Anterior cingulate cortex (tissue), 58 donors: ENCODE measurements at places on chromosomes 1 and 21.

DNA sequence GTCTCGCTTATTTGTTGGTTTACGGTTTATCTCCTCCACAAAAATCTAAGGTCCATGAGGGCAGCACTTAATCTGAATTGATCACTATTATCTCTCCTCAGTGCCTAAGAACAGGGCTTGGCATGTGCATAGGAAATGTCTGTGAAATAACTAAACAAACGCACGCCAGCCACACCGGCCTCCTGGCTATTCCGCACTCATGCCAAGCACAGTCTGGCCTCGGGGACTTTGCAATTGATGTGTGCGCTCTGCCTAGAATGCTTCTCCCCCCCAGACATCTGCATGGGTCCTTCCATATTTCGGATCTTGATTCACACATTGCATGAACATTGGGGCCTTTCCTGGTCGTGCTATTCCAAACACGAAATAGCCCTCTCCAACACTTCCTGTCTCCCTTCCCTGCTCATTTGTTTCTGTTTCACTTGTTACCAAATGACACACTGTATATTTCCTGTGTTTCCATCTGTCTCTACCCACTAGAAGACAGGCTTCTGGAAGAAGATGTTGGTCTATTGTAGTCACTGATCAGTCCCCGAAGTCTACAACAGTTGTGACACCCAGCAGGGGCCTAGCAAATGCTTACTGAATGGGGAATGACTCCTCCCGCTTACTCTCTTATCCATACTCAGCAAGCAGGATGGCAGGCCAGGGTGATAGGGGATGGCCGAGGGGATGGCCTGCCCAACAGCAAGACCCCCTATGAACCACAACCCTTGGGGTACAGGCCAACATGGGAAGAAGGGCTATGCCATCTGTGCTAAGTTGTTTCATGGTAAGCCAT lies 93.9 kb downstream of the GLIS1 start:
- DNase-seq: no peak

- no peak for DNase-seq
These were observed 225.0 kb downstream of the SEC16B start for GRCh38 chr1:177744906-177745305.

DNA sequence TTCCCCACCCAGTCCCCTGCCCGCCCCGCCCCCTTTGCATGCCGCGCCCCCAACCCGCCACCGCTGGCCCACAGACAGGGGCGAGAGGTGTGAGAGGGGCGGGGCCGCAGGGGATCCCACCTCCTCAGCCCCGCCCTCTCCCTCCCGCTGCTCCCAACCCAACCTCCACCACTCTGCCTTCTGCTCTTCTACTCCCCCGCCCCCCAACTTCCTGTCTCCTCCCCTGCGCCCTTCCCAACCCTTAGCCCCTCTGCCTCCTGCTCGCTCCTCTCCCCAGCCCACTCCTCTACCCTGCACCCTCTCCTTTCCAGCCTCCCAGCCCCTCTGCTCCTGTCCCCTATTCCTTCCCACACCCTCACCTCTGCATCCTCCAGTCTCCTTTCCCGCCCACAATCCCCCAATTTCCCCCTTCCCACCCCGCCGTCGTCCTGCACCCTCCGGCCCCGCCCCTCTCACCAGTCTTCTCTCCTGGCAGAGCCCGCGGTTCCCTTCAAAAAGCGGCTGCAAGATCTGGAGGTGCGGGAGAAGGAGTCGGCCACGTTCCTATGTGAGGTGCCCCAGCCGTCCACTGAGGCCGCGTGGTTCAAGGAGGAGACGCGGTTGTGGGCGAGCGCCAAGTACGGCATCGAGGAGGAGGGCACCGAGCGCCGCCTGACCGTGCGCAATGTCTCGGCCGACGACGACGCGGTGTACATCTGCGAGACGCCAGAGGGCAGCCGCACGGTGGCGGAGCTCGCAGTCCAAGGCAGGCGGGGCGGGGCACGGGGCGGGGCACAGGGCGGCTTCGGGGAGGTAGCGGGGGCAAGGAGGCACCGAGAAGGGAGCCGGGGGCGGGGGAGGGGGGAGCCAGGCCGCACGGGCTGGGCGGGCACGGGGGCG lies 5.4 kb downstream of the OBSCN start:
- DNase-seq: peak; percentile 45

- DNase-seq: no peak
These were observed 8.2 kb downstream of the DMRTB1 start for GRCh38 chr1:53467391-53467790.

DNA sequence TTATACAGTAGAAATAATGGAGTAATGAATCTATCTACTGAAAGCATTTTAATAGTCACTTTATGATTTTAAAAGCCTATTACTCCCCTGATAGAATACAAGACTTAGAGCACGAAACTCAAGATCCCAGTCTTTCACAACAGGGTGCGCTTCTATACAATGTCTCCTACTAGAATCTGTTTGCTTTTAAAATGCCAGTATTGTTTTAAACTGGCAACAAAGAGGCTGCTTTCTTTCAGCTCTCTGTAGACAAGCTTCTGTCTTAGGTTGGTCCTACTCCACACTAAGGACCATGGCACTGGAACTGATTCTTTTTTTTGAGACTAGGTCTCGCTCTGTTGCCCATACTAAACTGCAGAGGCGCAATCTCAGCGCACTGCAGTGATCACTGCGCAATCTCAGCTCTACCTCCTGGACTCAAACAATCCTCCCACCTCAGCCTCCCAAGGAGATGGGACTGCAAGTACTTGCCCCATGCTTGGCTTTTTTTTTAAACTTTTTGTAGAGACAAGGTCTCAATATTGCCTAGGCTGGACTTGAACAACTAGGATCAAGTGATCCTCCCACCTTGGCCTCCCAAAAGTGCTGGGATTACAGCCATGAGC lies 4.8 kb downstream of the DCAF8 start:
- no peak for DNase-seq

GRCh38 chr1:11283151-11283550 lies 10.2 kb downstream of the UBIAD1 start:
- DNase-seq: no peak

GRCh38 chr1:164619006-164619784 lies 60.2 kb downstream of the PBX1 start:
- DNase-seq: no peak

GRCh38 chr21:38863843-38864363 lies 58.2 kb downstream of the ETS2 start:
- DNase-seq: no peak

DNA sequence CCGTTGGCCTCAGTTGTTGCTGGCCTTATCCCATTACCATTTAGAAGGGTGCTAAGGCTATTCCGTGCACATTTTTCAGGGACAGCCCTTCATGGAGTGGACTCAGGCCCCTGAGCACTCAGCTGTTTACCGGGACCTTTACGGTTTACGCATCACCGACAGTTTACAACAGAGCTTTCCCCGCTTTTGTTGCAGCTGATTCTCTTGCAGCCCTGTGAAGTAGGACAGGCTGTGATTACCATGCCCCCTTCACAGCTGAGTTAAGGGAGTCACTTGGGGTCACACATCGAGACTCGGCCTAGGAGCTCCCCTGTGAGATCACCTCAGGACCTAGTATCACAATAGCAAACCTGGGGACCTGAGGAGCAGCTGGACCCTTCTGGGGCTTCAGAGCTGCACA lies 41.9 kb downstream of the PTPRF start:
- DNase-seq: no peak

GRCh38 chr21:23939369-23940065 lies 1667.8 kb downstream of the MRPL39 start:
- no peak for DNase-seq

- no peak for DNase-seq
These were observed 59.3 kb upstream of the PTGFRN start for GRCh38 chr1:116850436-116850835.

GRCh38 chr1:211320980-211321379 lies 5.7 kb upstream of the TRAF5 start:
- DNase-seq: no peak
